ENCODE measurements at places on chromosomes 16 and 17.

DNA sequence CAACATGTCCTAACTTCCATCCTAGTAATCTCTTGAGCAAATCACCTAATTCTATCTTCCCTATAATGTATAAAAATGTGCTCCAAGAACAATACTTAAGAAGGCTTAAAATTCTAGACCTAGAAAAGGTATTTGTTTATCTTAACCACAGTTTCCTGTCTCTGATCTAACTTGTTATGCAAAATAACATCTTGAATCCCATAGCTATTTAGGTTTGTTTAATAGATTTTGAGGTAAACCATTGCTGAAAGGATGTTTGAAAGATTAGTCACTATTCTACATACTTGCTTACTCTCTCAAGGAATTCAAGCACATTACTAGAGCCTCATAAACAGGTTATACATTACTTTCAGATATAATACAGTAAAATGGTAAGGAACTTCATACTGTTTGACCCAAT is 13.0 kb downstream of the CA10 start:
- DNase-seq = no peak

- DNase-seq = no peak
Measured at GRCh38 chr17:83175822-83176622, 96.6 kb downstream of the METRNL start.

GRCh38 chr17:73228748-73229236 is 32.9 kb downstream of the CPSF4L start:
- peak; percentile 57 for DNase-seq

DNA sequence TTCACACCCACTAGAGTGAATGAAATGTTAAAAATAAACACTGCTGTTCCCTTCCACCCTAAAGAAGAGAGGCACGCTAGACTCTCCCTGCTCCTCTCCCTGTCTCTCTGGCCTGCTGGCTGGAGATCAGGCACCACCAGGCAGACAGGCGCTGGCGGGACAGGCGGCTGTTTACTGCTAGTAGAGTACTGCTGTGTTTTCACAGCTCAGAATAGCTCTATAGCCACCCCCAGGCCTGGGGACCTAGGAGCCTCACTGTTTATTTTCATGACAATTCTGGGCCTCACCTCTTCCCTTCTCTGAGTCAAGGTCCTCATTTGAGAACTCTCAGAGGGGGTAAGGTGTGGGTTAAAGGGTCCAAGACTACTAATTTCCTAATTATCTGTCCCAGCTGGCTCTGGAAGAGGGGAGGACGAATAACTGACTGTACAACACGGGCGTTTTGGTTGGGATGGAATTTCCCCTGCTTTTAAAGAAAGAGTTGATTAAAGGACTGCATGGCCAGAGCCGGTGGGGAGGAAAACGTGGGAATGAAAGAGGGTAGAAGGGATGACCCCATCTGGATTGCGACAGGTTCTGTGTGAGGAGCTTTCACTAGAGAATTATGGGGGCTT is 9.0 kb upstream of the G6PC1 start:
- DNase-seq = no peak

- peak; percentile 38 for DNase-seq
Measured at GRCh38 chr16:3004781-3005284, 7.9 kb upstream of the CLDN9 start.

- no peak for DNase-seq
Measured at GRCh38 chr16:85750146-85750826, 610 bp downstream of the C16orf74 start.

DNA sequence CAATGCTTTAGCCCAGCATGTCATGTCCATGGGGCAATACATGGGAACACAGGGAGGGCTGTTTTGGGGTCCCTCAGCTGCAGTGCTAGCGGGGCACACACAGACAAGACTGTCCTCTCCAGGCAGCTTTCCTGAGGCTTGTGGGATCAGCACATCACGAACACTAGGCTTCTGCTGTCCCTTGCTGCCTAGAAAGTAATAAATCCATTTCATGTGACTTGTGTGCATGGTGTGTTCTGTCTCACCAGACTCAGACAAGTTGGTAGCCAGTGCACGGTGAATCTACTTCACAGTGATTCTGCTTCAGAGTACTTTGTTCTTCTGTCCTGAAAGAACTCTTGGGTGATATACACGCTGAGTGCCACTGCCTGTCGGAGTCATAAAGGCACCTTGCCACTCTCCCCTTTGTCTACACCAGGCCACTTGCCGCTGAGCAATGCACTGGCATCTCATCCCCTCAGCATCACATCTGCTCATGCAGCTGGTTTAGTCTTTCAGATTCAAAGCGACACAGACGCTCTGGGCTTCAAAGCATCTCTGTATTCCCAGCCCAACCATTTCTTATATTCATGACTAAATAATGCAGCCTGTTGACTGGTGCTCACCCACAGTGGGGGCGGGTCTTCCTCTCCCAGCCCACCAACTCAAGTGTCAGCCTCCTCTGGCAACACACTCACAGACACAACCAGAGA is 95.2 kb upstream of the COX10 start:
- no peak for DNase-seq

All from HL-60 (cell line).